Stimulated activated CD4-positive, alpha-beta T cell treated with anti-CD3 and anti-CD28 coated beads, Interleukin-1b, Interleukin-23, amount 100 ng/mL, for 1 hour (primary cell): ENCODE measurements at places on chromosomes 4 and X.

DNA sequence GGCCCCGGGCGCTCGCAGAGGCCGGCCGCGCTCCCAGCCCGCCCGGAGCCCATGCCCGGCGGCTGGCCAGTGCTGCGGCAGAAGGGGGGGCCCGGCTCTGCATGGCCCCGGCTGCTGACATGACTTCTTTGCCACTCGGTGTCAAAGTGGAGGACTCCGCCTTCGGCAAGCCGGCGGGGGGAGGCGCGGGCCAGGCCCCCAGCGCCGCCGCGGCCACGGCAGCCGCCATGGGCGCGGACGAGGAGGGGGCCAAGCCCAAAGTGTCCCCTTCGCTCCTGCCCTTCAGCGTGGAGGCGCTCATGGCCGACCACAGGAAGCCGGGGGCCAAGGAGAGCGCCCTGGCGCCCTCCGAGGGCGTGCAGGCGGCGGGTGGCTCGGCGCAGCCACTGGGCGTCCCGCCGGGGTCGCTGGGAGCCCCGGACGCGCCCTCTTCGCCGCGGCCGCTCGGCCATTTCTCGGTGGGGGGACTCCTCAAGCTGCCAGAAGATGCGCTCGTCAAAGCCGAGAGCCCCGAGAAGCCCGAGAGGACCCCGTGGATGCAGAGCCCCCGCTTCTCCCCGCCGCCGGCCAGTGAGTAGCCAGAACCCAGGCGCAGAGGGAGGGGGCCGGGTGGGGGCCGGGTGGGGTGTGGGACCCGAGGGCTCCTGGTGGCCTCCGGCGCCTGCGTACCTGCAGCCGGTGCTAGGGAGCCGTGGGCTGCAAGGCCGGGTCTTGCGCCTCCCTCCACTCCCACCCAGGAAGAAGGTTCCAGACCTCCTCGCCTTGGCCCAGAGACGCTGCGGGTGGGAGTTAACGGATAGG is 534 bp downstream of the MSX1 start:
- no peak for DNase-seq

GRCh38 chr4:19239565-19239964 is 1012.1 kb upstream of the SLIT2 start:
- no peak for DNase-seq

- DNase-seq: no peak
These were observed 13.6 kb downstream of the FTHL17 start for GRCh38 chrX:31058284-31058683.

- DNase-seq: no peak
These were observed 76.9 kb downstream of the GRIA3 start for GRCh38 chrX:123260920-123261418.

GRCh38 chrX:133570549-133570948 is 155.3 kb upstream of the GPC4 start:
- DNase-seq: no peak

DNA sequence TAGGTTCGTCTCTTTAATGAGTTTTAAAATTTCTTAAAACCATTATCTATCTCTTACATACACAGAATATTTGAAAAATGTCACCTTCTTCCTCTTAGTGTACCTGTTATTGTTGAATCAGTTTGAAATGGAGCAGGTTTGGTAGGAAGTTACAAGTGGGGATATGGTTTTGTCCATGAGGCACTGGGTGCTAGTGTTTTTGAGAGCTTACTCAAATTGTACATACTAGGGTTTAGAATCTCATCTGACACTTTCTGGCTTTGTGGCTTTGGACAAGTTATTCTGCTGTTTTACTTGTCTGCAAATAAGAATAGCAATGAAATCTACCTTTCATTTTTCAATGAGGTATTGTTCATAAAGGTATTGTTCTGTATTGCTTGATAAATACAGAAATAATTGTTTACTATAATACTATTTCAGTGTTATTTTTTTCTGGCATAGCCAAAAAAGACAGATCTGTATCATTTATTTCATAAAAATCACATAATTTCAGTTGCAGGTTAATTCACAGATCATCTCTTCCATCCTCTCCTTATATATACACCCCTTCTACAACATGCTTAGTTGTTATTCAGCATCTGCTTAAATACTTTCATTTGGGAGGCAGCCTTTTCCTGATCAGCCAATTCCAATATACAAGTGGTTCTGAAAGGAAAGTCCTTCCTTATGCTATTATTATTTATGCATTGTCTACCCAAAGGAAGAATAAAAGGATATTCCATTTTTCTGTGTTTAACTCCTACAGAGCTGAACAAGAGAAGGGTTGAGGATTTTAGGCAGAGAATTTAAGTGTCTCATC is 13.3 kb downstream of the NCAPG start:
- no peak for DNase-seq

- DNase-seq: no peak
These were observed at the start of gene SORBS2 for GRCh38 chr4:185811509-185812364. TSS of gene SORBS2 (minus strand) at chr4:185812194. CDS start at chr4:185690571, 121,623 bp downstream.

DNA sequence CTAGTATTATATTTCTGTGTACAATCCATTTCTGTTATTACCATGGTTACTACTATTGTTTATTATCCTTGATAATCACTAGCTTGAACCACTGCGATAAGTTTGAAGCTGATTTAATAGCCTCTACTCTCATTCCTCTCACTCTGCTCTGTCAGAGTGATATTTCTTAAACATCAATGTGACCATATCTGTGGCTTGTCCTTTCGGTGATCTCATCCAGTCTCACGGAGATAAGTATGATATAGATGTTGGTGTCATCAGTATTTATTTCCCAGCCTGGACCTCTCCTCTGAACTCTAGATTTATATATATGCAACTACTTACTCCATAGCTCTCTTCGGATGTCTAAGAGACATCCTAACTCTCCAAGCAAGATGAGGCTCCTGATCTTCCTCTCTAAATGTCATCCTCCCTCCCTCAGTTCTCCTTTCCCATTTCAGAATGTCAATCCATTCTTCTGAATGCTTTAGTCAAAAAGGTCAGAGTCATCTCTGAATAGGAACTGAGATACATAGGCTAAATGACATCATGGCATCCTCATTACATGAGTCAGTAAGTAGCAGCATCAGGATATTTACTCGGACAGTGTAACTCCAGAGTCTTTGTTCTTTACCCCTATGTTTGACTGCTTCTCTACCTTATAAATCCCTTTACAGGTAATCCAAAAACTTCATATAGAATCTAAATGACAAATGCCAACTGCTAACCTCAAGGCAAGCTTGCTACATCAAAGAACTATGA is 129.5 kb downstream of the PACRGL start:
- no peak for DNase-seq

DNA sequence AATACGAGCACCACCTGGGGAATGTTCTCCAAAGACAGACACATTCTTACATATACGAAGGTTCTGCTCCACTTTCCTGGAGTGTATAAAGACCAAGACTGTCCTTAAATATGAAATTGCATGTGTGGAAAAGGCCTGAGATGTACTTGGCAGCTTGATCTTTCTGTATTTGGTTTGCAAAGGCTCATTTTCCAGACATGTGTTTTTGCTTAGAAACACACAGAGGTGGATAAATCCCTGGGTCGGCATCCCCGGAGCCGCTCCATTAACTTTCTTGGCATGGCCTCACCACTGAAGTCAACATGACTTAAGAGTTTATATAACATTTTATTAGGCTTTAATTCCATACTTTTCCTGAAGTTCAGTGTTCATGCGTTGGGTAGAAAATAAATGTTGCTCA is 239.4 kb downstream of the LDB2 start:
- DNase-seq: no peak

- no peak for DNase-seq
These were observed 142.5 kb upstream of the MAB21L2 start for GRCh38 chr4:150439451-150439933.

DNA sequence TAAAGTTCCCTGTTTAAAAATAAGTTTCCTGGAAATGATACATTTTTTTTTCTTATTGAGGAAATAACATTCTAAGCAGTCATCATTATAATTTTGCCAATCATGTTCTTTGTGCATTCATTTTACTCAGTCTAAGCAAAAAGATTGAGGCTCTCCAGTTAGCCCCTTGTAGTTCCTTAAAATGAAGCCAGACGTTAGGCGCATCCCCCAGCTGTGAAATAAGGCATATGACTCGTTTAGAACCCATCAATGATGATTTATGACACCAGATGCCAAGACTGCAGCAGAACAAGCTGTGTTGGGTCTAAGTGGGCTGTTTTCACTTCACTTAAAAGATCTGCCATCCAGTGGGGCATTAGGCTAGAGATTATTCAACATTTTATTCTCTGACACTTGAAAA is 17.0 kb downstream of the PDGFC start:
- DNase-seq: no peak

DNA sequence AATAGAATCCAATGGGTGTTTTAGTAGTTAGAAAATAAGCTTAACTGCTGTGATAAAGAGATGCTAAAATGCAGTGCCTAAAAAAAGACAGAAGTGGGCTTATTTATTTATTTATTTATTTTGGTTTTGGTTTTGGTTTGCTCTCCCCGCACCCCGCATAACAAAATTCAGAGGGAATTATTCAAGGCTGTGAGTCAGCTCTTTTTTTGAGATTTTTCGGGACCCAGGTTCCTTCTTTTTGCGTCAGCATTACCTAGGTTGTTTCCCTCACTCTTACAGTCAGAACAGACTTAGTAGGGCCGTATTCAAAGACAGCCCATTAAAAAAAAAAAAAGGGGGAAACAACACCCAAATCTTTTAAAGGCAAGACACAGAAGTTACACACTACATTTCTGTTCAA is 1495.5 kb upstream of the ADGRL3 start:
- DNase-seq: no peak

DNA sequence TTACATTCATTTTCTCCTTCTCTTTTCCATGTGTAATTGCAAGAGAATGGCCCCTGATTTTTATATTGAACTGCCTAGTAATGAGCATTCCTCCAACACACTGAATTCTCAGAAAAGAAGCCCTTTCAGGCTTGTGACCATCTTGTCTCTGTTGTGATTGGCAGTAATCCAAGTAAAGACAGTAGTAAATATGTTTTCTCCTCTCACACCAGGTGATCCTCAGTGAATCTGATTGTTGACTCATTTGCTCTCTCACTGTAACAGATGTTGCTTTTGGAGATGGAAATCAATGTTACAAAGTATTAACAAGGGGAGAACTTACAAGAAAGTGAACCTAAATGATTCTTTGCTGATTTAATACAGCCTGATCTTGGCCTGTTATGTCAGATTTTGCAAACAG is 271.0 kb downstream of the AFF2 start:
- no peak for DNase-seq
